ENCODE measurements at places on chromosomes 2 and 18.

DNA sequence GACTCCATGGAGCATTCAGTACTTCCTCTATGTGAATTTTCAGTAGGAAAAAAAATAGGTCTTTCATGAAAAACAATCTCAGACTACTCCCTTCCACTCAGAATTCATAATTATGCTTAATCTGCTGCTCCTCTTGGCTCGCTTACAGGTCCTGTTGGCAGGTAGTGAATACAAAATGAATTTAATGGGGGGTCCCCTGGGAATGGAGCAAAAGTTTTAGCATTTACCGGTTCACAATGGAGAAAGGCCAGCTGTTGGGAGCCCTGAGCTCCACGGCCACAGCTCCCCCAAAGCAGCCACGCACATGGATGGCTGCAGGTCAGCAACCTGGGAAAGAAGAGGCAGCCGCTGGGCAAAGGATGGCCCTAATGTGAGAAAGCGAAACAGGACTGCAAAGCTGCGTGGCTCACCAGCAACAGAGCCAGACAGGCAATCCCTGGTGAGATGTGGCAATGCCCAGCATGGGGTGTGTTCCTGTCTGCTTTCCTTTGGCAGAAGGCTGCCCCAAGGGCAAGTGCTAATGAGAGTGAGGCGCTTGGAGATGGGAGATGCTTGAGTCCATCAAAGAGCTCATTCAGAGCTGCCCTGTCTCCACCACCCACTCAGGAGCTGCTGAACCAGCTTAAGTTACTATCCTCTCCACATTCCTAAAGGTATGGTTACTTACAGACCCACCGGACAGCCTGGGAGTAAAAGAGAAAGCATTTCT is 447.4 kb downstream of the EPHA4 start:
- DNase-seq: peak; percentile 35

- no peak for DNase-seq
Measured at GRCh38 chr18:55073834-55074233, 114.6 kb upstream of the CCDC68 start.

DNA sequence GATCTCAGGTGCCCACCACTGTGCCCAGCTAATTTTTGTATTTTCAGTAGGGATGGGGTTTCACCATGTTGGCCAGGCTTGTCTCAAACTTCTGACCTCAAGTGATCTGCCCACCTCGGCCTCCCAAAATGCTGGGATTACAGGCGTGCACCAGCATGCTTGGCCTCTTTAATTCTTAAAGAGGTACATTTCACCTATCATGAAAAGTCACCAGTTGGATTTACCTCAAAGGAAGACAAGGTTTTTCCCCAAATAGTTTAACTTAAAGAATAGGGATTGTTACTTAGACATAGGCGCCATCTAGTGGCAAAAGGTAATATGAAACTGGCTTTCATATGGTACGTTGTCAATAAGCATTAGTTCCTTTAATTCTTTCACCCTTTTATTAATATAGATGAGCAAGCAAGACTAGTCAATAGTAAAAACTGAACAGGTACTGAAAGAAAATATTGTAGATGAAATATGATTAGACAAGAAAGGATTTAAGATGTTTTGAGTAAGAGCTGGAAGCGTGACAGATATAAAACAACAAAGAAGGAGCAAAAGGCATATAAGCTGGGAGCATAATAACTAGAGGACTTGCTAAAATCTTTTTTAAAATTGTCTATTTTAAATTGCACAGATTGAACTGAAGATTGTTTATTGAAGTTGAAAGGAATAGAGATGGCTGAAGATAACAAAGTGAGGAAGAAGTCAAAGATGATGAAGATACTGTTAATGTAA is 35.0 kb upstream of the PSMD14 start:
- no peak for DNase-seq

- DNase-seq: no peak
Measured at GRCh38 chr18:60372132-60372531, 443 bp downstream of the MC4R start.

DNA sequence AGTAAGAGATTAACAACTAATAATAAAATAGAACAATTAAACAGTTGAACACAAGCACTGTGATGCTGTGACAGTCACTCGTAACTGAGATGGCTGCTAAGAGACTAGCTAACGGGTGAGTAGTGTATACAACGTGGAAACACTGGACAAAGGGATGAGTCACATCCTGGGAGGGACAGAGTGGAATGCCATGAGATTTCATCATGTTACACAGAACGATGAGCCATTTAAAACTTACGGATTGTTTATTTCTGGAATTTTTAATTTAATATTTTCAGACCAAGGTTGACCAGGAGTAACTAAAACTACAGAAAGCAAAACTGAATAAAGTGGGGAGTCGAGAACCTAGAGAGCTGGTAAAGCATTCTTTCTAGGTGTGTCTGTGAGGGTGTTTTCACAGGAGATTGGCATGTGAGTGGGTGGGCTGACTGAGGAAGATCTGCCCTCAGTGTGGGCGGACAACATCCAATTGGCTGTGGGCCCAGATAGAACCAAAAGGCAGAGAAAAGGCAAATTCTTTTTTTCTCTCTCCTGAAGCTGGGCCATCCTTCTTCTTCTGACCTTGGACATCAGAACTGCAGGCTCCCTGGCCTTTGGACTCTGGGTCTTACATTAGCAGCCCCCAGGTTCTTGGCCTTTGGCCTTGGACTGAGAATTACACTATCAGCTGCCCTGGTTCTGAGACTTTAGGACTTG is 14.6 kb downstream of the TMSB10 start:
- DNase-seq: no peak

GRCh38 chr2:95379371-95379831 is 23.1 kb upstream of the FAHD2A start:
- DNase-seq: no peak

DNA sequence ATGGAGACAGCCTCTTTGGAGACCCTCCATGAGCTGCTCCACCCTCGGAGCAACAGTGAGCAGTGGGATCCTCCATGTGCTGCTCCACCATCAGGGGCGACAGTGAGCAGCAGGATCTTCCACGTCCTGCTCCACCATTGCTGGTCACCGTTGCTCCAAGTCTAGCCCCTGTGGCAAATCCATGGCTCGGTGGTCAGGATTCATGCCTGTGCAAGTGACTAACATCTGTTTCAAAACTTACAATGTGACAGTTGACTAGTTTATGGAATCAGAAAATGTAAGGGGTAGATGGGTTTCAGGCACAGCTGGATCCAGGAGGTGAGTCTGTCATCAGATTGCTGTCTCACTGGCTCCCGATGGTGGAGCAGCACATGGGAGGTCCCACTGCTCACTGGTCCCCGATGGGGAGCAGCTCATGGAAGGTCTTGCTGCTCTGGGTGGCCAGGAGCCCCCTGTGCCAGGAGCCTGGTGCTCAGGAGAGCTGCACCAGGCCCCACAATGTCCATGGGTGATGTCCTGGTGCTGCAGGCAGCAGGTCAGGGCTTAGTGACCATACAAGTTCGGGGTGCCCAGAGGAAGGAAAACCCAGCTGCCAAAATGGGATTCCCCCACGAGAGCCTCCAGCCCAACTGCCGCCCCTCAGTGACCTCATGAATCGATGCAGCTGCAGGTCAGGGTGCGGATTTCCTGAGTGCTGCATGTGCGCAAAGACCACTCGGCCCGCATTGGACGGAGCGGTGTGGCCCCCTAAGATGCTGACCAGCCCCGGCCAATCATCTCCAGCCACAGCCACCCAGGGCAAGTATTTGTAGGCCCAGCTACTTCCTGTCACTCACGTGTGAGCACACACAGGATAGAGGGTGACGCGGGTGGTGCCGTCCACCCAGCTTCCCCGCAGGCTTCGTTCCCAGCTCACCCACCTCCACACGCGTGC is 116.5 kb upstream of the OTOS start:
- DNase-seq: peak; percentile 41

DNA sequence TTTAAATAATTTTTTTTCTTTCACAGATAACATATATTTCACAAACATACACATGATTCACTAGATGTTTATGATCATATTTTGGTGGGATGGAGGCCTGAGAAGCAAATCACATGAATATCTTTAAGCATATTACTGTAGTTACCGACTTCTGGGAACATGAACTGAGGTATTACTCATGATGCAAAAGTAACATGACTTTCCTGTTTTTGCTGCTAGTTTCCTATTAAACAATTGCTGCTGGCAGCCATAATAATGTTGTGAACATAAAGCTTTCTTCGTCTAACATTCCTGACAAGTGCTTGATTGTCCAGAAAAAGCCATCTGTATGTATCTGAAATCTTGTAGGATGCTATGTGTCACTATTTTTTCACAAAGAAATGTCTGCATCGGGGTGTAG is 145.4 kb downstream of the MTX2 start:
- DNase-seq: no peak

GRCh38 chr2:161177969-161178368 is 17.7 kb downstream of the TANK start:
- no peak for DNase-seq

DNA sequence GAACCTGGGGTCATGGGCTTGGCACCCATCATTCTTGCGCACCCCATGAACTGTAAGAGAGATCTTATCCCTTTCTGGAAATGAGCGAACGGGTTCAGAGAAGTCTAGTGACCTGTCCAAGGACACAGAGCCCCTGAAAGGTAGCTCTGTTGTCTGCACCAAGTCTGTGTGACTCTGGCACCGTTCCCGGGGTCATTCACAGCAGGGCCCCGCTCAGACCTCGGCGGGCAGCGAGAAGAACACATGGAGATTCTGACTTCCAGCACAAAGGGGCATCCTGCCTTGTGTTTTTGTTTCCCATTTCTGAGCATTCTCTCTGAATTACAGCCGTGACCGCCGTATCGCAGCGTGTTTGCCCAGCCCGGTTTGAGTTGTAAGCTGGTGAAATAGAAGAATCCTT is 231.7 kb downstream of the KLHL29 start:
- DNase-seq: no peak

DNA sequence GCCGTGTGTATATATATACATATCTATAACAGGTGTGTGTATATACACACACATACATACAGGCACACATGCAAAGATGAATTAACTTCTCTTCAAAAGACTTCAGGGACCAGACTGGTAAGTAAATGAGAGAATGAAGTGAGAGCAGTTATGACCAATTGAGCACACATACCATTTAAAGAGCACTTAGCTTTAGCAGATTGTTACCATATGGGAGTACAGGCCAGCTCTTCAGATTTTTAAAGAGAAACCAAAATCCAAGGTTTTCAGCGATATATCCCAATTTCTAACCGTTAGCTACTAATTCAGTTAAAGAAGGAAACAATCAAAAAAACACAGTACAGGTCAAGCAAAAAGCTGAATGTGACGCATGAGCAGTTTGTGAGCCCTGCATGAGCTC is 23.7 kb downstream of the INPP1 start:
- DNase-seq: no peak

DNA sequence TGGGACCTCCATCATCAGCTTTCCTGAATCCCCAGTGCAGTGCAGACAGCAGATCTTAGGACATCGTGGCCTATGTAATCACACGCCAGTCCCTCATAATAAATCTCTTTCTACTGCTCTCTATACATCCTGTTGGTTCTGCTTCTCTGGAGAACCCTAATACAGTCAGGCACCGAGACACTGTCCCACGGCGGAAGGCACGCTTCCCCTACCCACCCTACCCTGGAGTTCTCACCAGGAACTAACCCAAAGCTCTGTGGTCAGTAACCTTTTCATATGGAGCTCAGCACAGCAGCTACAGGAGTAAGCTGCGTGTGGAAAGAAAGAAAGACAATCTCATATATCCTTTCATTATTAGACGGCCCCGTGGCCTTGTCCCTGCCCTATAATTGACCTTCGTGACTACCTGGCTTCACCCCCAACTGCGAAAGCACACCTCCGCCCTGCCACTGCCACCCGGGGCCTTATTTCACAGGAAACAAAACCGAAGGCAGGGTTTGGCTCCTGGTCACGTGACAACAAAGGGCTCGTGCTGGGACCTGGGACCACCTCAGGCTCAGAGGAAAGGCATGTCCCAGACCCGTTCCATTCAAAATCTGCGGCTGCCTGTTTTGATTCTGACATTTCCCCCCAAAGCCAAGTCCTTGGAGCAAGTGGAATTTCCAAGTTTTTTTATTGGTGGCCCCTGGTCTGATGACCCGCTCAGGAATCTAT is 99.7 kb upstream of the ODC1 start:
- DNase-seq: no peak

DNA sequence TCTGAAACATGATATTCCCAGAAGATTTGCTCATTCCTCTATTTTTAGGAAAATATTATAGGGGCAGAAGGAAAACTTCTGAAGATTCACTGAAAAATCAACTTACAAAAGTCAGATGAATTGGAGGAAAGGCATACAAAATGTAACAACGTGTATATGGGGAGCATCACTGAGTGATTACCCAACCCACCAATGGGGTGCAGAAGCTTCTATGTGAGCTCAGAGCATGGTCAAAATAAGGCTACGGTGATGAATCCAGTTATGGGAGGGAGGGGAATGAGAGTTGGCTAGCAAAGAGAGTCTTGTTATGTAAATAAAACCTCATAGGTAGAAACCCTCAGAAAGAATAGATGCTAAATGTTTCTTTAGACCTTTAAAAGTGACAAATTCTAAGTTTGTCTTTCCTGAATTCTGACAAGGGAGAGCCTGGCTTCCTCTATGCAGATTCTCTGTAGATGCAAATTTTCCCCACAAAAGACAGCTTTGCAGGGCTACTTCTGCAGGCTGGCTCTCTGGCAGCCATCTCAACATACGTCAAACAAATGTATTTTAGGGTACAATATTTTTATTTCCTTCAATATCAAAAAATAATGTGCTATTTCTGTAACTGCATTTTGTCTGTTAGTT is 171.4 kb upstream of the NDUFV2 start:
- no peak for DNase-seq

- DNase-seq: no peak
Measured at GRCh38 chr2:32168513-32168912, 2.8 kb downstream of the SLC30A6 start.

DNA sequence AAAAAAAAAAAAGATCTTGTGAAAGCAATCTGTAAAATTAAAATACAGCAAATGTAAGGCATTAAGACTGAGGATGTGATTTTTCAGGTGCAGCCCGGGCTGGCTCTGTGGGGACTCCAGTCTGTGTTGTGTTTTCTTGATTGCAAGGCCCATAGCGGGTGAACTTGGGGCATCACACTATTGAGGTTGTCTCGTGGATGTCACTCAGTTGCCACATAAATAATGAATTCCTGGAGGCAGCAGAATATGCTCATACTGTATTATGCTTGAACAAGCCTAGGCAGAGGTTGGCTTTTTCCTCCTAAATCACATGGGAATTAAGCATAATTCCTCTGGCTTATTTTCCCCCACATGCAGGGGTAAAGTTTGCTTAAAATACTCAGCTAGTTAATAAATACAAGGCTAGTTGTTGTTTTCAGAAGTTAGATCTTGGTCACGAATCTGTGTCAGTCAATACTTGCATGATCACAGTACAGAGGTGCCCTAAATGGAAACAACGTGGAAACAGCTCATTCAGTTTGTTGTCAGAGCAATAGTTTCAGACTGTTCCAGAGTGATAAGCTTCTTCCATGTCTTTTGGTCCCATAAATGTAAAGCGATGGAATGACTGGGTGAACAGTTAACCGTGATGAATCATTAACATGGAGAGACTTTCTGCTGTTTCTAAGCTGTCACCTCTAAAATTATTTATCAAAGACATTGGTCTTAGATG is 16.4 kb downstream of the GEMIN6 start:
- DNase-seq: no peak

- no peak for DNase-seq
Measured at GRCh38 chr2:138763971-138764370, 16.2 kb downstream of the NXPH2 start.

- DNase-seq: no peak
Measured at GRCh38 chr2:40546439-40547191, 94.7 kb upstream of the SLC8A1 start.

- no peak for DNase-seq
Measured at GRCh38 chr2:163659224-163659623, 76.6 kb downstream of the FIGN start.

GRCh38 chr2:46818819-46819218 is 96.8 kb downstream of the MCFD2 start:
- DNase-seq: no peak
